ENCODE measurements at places on chromosomes 1 and 21.

DNA sequence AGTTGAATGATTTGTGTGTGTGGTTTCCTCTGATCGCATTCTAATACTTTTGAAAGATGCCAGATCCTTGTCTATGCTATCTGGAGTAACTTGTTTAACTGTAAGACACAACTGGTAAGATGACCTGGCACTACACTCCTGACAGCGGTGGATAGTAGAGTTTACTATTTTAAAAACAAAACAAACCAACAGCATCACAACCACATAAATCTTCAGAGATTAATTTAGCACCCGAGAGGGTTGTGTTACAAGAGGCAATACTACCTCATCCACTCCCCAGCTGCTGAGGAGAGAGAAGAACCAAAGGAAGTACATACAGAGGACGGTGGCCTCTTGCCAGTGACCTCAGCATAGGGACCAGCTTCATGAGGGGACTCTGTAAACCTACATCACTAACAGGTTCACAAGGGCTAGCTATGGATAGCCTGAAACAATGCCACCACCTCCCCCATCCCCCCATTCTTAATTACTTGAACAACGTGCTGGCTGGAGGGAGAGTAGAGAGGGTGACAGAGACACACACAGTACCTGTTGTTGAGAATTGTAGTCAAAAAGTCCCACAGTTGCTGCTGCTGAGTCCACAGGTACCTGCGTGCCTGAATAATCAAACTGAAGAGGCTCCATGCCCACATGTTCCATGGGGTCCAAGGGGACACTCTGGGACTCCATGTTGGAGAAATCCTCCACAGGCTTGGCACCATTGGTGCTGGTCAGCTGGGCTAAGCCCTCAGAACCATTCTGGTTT is 73.5 kb downstream of the PUM1 start:
- no peak for DNase-seq

DNA sequence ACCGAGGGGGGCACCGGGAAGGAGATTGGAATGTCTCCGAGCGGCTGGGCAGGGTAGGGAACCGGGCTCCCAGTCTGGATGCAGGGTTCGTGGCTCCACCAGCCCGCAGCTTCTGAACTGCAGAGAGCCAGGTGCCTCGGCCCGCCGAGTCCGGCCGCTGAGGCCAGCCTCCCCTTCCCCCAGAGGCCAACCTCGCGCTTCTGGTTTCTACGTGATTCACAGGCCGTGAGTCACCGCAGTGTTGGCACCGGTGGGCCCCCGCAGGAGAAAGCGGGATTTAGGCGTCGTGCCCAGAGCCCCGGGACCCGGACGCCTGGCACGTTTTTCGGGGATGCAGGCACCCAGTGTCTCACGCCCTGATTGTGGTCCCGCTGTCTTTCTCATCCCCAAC is 458 bp downstream of the CRABP2 start:
- no peak for DNase-seq

DNA sequence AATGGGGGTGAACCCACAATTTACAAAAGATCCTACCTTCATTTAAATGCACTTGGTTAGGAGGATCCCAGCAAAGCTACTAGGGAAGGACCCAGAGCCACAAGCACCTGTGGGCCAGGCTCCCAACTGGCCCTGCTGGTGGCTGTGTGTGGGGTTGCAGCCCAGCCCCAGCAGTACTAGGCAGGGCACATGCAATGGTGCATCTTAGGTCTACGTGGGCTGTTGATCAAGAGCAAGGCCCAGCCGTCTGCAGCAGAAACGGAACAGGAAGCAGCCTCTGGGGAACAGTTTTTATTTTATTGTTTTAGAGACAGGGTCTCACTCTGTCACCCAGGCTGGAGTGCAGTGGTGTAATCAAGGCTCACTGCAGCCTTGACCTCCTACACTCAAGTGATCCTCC is 134.1 kb upstream of the RAB4A start:
- no peak for DNase-seq

DNA sequence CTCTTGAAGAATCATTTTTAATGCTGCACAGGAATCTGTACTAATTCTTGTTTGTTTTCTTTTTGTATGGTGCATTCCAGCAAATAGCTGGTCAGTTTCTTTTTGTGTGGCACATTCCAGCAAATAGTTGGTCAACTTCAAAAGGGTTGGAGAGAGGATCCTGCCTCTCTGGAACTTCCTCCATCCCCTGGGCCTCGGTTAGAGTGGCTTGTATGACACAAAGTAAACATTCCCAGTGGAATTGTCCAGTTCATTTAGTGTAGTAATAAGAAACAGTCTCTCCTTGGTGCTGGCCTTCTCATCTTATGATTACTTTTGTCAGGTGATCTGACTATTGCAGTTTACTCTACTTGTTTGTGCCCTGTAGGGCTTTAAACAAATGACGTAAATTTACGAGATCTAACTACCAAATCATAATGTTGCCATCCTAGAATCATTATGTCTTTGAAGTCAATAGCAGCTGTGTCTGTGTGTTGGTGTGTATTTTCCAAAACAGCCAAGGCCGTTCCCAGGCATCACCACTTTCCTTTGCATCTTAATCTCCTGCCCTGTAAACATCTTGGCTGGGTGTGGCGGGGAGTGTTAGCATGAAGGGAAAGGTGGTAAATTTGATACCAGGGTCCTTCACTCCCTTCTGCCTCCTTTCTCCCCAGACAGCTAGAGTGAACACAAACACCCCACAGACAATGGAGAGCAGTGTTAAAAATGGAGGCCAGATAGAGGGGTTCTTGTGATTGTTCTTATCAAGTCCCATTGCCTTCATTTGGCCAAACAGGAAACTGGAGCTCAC is 77.9 kb downstream of the CDC7 start:
- no peak for DNase-seq

- DNase-seq = no peak
Measured at GRCh38 chr21:22965455-22966135, 1967.4 kb downstream of the NCAM2 start.

GRCh38 chr21:43333298-43334062 is 93.5 kb downstream of the SIK1 start:
- DNase-seq = no peak

GRCh38 chr1:230891413-230891812 is 23.1 kb upstream of the C1orf198 start:
- no peak for DNase-seq

DNA sequence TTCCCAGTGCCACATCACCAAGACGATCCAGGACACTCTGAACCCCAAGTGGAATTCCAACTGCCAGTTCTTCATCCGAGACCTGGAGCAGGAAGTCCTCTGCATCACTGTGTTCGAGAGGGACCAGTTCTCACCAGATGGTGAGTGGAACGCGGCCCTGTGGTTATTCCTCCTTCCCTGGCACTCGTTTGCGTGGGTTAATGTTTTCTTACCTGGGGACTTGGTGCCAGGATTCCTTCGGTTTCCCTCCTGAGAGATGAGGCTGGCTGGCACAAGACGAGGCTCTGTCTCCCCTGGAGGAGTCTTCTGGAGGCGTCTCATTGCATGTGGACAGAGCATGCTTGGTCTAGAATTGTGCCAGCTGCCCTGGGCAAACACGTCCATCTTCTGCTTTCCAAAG is 29.3 kb downstream of the ATP5PO start:
- no peak for DNase-seq

GRCh38 chr1:15177710-15178166 is 24.2 kb downstream of the TMEM51 start:
- DNase-seq = no peak

GRCh38 chr1:182196897-182197870 is 135.7 kb upstream of the ZNF648 start:
- DNase-seq = no peak

DNA sequence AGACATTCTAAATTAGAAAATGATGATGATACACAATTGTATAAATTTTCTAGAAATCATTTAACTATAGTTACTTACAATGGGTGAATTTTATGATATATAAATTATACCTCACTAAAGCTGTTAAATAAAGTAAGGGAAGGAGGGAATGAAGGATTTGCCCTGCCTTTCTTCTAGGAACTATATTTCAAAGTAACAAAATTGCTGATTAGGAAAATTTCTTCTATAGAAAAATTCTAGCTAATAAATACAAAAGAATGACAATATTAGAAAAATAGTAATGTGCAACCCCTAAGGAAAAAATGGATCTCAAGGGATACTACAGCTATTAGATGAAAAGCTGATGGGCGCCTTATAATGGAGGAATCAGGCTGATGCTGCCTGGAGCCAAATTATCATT is 23.1 kb downstream of the SPATA6 start:
- no peak for DNase-seq

- DNase-seq = no peak
Measured at GRCh38 chr1:109894823-109895719, 15.6 kb upstream of the CSF1 start.

DNA sequence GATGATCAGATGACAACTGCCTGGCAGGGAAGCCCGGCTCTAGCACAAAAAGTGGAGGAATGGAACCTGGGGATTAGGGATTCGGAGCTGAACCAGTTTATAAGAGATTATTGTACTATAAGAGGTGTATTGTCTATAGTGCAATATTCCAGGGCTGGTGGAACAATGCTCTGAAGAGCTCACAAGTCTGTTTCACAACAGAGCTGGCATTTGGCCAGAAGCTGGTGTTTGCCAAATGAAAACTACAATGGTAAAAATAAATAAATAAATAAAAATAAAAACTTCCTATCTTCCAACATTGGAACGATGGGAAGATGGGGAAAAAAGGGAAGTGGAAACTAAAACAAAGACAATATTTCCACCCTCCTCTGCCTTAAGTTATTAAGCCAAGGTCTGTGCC is 73.5 kb downstream of the CHODL start:
- DNase-seq = no peak

DNA sequence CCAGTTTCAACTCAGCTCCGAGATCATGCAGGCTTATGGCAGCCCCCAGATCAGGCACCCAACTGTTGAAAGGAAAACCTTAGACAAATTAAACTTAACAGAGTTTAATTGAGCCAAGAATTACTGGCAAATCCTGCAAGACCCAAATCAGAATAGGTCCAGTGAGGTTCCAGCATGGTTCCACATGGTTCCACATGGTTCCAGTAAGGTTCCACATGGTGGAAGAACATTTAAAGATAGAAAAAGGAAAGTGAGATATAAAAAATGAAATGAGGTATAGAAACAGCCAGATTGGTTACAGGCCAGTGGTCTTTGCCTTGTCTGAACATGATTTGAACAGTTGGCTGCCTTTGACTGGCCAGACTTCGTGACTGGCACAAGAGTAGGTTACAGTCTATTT is 288.8 kb upstream of the LRRC7 start:
- no peak for DNase-seq

- no peak for DNase-seq
Measured at GRCh38 chr1:37469386-37469785, 5.0 kb upstream of the ZC3H12A start.

- DNase-seq = no peak
Measured at GRCh38 chr1:50977575-50978143, 7.6 kb downstream of the CDKN2C start.

DNA sequence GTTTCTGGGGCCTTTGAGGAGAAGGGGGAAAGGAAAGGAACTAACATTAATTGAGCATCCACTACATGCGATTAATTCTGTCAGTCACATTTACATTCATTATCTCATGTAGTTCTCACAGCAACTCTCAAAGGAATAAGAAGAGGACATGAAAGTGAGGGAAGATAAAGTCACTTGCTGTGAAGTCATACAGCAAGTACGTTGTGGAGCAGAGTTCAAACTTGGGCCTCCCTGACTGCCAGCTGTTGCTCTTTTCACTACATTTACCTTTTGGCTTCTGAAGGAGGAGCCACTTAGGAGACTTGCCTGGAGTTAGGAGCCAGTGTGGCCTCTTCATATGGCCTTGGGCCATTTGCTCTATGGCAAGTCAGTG is 6.2 kb downstream of the ZNF691 start:
- no peak for DNase-seq

GRCh38 chr1:30998171-30998570 is 67.3 kb downstream of the PUM1 start:
- no peak for DNase-seq

DNA sequence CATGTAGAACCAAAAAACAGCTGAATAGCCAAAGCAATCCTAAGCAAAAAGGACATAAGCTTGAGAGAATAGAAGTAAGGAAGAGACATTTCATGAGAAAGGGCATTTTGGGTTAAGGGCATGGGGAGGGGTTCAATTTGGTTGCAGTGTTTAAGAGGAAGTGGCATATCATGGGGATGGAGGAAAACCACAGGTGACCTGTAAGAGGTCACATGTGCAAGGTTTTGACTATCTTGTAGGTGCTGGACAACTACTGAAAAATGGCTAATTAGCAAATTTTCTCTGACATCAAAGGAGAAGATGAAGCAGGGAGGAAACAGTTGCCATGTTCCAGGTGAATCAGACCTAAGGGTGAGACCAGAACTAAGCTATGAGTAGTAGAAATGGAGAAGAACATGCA is 31.3 kb upstream of the ROR1 start:
- DNase-seq = no peak

DNA sequence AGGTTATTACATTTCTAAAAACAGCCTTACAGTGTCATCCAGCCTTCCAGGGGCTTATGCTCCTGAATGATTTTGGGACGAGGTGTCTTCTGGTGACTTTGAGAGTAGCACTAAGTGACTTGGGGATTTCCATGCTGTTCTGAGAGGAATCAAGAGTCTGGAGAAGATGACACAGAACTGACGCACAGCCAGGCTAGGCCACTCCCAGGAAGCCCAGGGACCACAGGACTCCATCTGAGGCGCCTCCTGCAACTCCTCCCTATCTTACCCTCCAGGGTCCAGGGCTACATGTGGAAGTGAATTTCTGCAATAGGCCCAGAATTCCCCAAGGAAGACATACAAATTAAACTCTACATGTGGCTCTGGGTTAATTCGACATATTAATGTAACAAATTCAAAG is 92.5 kb downstream of the SLC25A24 start:
- DNase-seq = peak; percentile 46

DNA sequence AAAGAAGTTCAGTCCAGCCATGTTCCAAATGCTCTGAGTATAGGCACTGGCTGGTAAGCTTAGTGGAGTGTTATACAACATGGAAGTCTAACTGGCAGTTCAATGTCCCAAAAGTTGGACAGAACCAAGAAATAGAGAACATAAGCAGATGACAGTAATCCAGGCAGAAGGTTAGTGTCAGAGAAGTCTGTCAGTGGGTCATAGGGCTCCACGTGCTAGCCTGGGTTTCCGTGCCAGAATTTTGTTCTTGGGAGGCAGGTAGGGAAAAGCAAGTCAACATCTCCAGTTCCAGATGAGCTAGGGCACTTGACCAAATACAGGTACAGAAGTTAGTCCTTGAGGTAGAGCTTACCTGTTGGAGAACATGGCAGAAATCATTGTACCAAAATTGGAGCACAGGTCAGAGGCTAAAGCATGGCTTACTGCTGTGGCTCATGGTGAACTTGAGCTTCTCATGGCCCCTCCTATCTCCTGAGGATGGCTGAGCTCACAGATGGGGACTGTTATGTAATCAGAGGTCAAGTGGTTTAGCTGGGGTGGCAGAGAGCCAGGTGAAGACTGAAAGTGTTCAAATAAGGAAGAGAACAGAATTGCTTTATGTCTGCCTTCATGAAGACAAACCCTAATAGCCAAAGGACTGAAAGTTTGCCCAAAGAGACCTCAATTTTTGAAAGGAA is 170.8 kb downstream of the NFIA start:
- DNase-seq = peak; percentile 36

GRCh38 chr1:100536031-100536430 is 1.9 kb upstream of the GPR88 start:
- DNase-seq = no peak

- DNase-seq = peak; percentile 55
Measured at GRCh38 chr1:110243574-110243973, 33.5 kb downstream of the KCNC4 start.

GRCh38 chr1:154972517-154973343 is 1.8 kb upstream of the CKS1B start:
- DNase-seq = no peak

- DNase-seq = no peak
Measured at GRCh38 chr1:161313554-161314200, 504 bp upstream of the SDHC start.
